HTR-8/SVneo (cell line): ENCODE measurements at places on chromosomes 4 and X.

DNA sequence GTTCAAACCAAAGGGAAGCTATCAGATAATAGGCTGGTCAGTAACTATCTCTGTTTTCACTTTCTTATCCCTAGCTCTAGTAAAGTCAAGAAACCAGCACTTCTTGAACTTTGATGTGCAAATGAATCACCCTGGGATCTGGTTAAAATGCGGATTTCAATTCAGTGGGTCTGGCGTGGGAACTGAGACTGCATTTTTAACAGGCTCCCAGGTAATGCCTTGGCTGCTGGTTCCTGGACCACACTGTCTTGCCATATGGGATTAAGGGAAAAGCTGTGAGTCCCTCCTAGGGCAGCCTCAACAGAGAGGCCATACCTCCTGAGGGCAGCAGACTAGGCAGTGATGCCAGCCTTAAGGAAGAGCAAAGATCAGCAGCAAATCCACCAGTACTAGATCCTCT is 1.7 kb downstream of the RNF175 start:
- no peak for DNase-seq

DNA sequence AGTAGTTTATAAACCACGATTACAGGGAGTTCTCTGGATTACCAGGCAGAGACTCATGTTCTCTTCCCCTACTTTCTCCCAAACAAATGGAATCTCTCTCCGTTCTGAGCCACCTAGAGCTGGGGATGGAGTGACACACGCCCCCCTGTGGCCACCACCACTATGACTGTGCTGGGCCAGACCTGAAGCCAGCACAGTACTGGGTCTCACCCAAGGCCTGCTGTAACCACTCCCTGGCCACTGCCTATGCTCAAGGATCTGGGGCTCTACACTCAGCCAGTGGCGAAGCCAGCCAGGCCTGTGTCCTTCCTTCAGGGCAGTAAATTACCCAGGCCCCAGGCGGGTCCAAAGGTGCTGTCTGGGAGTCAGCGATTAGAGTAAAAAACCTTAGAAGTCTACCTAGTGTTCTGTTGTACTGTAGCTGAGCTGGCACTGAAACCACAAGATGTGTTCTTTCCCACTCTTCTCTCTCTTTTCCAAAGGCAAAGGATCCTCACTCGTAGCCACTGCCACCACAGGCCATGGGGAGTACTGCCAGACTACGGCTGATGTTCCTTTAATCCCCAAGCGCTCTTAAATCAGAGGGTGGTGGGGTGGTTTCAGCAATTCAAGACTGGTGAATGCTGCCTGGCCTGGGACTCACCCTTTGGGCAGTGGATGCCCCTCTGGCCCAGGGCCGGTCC is 412.2 kb upstream of the ARX start:
- no peak for DNase-seq

DNA sequence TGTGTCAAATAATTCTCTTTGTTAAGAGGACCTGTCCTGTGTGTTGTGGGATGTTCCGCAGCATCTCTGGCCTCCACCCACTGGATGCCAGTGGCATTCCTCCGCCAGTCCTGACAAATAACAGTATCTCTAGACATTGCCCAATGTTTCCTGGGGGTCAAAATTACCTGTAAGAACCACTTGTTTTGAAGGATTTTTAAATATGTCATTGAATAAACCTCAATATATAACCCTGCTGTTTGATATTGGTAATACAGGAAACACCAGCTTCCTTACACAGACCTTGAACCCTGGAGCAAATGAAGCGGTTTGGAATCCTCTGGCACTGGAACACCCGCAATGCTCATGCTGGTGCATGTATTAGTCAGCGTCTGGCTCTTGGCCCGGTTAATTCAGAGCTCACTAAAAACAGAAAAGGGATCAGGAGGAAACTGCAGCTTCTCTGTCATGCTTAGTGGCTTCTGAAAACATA is 101.3 kb downstream of the TBL1X start:
- DNase-seq = peak; percentile 27

GRCh38 chr4:112403101-112403945 is 106.2 kb downstream of the ALPK1 start:
- no peak for DNase-seq

- no peak for DNase-seq
Observed at GRCh38 chr4:81142744-81143143, 72.3 kb downstream of the PRKG2 start.

DNA sequence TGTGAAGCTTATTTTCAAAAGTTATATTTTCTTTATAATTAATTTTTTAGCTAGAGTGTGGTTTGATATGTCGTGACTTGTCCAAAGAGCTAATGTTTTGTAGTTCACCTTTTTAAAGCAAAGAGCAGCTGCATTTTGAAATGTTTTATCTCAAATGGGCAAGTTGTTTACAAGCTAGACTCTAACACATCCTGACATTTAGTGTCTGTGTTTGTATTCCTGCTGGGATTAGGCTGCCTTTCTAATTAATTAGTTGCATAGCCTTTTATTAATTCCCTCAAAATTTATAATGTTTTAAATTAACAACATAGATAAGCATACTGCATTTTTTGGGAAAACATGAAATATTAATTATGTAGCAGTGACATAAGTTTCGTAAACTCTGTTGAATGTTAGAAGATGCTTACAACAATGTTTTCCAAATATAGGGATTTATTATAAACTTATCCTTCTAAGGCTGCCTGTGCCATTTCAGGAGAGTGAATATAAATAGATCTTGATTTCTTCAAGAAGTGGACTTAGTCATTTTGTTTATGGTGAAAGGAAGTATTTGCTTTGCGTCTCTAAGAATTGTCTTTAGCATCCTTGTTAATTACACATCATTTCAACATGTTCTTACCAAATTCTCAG is 37.7 kb upstream of the NUDT6 start:
- DNase-seq = no peak

DNA sequence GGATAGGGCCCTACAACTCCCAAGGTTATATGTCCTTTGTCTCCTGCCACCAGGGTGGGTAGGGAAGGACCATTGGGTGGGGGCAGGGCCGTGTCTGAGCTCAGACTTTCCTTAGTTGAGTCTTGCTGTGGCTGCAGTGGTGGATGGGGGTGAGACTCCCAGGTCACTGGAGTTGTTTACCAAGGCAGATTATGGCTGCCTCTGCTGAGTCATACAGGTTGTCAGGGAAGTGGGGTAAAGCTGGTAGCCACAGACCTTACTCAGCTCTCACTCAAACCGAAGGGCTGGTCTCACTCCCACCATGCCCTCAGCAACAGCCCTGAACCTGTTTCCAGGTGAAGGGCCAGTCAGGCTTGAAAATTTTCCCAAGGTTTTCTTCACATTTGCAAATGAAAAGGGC is 58.8 kb upstream of the FAAH2 start:
- DNase-seq = no peak

DNA sequence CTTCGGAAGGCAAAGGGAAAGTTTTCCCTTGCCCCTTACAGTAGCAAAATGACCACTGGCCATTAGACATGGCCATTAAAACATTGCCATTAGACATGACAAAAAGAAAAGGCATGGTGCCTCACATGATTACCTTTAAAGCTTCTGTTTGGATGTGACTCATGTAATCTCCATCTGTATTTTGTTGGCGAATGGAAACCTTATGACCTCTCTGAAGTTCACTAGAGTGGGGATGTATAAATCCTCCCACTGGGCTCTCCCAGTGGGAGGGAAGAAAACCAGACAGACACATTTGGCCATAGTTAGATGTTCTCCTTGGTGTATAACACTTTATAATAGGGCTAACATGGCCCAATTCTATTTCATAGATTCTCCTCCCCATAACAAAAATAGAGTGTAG is 152.6 kb downstream of the MAGEB17 start:
- no peak for DNase-seq

DNA sequence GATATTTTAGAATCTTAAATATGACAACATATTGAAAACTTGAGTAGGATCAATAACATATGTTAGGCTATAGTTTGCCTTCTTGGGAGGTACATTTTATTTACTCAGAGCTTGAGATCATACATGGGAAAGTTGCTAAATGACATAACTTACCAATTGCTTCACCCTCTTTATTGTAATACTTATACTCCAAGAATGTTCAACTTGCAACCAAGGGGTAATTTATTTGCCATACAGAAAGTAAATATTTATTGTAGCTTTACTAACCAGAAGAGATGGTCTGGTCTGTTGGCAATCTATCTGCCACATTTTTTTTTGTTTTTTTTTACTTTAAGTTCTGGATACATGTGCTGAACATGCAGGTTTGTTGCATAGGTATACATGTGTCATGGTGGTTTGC is 426.6 kb downstream of the ARHGAP24 start:
- DNase-seq = no peak

DNA sequence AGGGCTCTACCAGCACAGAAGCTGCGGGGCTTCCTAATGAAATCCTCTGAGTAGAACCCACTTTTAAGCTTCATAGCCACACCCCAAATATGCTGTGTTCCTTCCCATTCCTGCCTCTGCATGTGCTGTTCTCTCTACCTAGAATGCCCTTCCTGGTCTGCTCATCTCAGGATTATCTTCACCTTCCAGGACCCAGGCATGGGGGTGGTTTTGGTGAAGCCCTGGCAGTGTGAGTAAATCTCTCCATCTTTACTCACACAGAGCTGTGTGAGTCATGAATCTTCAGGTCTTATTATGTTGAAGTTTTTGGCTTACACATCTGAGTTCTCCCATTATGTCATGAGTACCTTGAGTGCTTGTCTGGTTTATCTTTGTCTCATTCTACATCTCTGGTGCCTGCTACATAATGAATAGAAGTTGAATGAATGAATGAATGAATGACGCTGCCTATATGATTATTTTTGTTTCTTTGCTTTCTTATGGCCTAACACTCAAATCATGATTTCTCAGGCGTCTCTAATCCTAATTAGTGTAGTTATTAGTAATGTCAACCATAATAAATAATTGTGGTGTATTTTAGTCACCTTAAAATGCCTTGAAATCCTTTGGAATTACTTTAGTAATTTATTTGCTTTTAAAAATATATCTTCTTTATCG is 41.9 kb downstream of the HADH start:
- DNase-seq = no peak

DNA sequence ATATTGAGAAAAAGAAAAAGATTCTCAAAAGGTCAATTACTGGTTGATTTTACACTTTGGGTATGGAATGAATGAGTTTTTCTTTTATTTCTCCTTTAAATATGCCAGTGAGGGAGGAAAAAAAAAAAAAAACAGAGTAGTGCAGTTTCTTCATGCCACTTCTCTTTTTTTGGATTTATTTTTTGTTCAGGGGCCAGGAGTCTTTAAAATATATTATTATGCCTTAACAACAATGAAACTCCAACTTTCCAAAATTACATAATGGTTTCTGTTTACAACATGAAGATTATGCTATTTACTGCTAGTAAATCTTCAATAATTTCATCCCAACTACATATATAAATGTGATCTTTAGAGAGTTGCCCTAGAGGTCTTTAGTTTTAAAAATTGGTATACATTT is 31.9 kb downstream of the DTHD1 start:
- no peak for DNase-seq

DNA sequence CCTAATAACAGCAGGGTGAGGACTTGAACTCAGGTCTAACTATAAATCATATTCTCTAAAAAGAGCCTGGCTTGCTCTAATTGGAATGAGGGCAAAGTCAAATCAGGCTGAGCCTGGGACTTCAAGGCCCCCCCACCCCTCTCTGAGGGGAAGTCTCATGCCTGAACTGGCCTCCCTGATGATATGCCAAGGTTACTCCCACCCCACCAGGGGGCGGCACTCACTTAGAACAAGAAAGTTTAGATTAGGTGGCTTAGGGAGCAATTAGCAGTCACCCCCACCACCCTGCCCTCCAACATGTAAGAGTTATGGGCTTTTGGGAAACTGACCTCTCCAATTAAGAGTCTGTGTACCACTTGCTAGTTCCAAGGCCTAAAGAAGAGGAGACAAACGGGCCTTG is 2.7 kb downstream of the FOXO4 start:
- no peak for DNase-seq

DNA sequence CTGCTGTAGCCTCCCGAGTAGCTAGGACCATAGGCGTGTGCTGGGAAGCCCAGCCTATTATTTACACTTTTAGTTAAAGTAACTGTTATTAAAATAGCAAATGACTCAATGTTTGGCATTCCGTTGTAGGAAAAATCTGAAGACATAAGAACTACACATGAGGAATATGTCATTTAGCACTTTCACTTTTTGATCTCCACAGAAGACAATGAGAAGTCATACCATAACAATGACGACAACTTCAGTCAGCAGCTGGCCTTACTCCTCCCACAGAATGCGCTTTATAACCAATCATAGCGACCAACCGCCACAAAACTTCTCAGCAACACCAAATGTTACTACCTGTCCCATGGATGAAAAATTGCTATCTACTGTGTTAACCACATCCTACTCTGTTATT is 6.7 kb downstream of the GPR34 start:
- DNase-seq = no peak
